Activated B cell treated with CpG ODN at 0.5 μM for 24 hours (primary cell): ENCODE measurements at places on chromosomes 7 and 10.
A peak's percentile ranks its signal among the peaks of the same experiment; 100 is the strongest.

- no peak for DNase-seq
Observed at GRCh38 chr7:87435546-87435945, 39.9 kb downstream of the ABCB4 start.

GRCh38 chr7:77537136-77537777 lies at the start of gene PTPN12:
TSS of gene PTPN12 (plus strand) at chr7:77537295. CDS start at chr7:77537547, 252 bp downstream.
- DNase-seq = peak; percentile 55

DNA sequence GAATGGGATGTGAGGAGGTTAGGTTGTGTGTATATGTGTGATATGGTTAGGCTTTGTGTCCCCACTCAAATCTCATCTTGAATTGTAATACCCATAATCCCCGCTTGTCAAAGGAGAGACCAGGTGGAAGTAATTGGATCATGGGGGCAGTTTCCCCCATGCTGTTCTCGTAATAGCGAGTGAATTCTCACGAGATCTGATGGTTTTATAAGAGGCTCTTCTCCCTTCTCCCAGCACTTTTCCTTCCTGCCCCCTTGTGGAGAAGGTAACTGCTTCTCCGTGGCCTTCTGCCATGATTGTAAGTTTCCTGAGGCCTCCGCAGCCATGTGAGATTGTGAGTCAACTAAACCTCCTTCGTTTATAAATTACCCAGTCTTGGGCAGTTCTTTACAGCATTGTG lies 47.3 kb downstream of the NPVF start:
- DNase-seq = no peak

DNA sequence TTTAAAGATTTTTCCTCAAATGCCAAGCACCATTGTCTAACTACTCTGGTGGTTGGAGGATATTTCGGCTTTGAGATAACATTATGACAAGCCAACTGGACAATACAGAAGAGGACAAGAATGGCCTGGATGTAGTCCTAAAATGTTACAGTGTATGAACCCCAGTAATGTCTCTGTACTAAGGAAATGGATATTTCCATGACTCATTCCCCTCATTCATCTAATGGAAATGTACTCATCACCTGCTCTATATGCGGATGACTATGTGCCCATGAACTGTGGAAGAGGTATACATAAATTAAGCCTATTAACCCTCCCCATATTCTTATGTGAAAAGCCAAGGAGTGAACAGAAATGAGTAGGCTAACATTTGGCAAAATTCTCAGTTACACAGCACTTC lies 207.9 kb downstream of the CACNA2D1 start:
- DNase-seq = no peak

GRCh38 chr7:99290980-99291607 lies 18.5 kb downstream of the MYH16 start:
- DNase-seq = no peak

DNA sequence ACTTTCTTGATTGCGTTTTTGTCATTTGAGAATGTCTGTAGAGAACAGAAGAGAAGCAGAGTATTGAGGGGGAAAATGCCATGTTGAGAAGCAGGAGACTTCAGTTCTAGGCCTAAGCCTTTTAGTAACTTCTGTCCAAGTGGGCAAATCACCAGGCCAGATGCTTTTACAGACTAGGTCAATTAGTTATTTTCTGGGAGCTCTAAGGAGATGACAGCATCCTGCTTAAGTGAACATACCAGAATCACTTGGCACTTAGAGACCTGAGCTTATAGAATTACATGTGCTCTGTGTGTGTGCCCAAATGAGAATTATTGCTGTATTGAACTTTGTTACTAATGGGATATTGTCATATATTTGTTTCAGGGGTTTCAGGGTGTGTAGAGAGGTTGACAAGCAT lies 24.0 kb downstream of the AGK start:
- no peak for DNase-seq

- peak; percentile 25 for DNase-seq
Observed at GRCh38 chr10:32332299-32332750, 14.6 kb downstream of the EPC1 start.

DNA sequence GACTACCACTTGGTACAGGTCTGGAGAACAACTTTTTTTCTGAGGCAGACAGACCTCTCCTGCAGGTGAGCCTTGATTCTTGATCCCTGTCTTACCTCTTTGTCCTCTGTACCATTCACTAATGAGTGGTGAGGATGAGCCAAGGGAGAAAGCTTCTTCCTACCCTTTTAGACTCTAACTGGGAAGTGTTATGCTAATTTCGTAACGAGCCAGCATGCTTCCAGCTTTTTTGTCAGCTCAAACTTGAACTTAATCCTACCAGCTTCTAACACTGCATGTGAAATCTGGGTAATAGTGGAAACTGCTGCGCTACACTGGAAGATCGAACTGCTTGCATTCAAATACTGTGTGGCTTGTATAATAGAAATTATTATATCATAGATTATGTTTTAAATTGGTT lies 87.0 kb downstream of the NEUROD6 start:
- no peak for DNase-seq

DNA sequence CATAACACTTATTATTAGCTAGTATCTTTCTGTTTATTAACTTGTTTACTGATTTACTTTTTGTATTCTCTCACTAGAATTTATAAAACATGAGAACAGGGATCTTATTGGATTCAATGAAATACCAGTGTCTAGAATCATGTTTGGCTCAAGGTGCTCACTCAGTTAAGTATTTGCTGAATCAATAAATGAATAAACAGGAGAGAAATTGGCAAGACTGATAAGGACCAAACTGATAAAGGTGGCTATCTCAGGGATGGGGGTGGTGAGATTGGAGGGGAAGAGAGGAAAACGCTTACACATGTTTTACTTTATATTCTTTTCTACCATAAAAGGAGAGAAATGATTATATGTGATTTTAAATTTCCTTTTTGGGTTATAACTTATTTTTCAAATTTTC lies 43.3 kb upstream of the CCDC6 start:
- no peak for DNase-seq

GRCh38 chr10:30114881-30115625 lies 55.7 kb upstream of the JCAD start:
- DNase-seq = no peak

- no peak for DNase-seq
Observed at GRCh38 chr7:29965030-29965429, 24.6 kb downstream of the SCRN1 start.

DNA sequence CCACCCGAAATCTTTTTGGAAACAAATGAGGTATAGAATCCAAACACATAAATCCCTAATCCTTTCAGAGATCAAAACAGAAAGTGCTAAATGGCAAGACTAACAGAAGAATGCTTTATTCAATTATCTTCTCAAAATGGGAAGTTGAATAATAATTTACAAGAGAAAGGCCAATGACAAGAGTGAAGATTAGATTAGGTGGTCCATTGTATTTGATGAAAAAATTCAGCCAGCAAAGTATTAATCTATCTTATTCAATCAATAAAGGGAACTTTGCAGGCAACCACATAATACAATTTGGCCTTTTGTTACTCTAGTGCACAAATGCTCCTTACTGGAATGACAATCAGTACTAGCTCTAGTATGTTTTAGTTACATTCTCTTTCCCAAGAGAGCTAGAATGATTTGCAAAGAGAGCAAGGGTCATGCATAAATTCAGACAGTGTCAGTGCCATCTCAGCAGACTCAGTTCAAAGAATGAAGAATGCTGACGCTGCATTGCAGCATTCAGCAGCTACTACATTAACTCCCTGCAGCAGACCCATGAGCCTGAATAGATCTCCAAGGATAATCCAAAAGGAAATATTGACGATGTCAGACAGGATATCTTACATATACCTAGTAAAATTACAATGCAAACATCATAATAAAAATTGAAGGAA lies 131.8 kb downstream of the ANK3 start:
- no peak for DNase-seq

DNA sequence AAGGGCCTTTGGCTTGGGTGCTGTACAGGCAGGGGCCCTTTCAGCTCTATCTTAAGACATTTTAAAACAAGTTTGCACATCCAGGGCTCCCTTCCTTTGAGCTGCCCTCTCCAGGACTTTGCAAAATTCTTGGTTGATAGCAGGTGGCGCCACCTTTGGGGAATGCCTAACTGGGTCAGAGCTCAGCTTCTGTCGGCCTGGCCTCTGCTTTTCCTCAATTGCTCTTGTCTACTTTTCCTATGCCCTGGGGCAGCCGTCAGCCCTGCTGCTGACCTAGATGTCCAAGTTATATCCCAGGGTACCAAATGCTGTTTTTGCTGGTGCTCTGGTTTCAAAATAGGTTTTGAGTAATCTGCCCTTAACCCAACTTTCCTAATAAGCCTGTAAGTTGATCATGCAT lies 65.8 kb downstream of the APBB1IP start:
- DNase-seq = no peak

DNA sequence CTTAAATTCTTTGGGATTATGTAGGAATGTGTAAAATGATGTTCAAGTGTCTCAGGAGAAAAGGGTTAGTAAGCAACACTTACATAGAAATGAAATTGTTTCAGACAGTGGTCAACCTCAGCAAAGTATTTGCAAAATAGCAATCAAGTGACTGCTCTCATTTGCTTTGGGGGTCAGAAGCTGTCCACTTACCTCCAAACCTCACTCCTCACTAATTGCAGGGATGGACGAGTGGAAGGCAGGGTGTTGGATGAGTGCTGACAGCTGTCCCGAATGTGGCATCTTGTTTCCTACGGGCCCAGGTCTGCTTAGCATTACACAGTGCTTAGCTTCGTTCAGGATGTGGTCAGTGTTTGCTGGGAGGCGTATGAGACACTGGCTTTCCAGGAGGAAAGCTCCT lies 437.0 kb downstream of the SUGCT start:
- DNase-seq = no peak

DNA sequence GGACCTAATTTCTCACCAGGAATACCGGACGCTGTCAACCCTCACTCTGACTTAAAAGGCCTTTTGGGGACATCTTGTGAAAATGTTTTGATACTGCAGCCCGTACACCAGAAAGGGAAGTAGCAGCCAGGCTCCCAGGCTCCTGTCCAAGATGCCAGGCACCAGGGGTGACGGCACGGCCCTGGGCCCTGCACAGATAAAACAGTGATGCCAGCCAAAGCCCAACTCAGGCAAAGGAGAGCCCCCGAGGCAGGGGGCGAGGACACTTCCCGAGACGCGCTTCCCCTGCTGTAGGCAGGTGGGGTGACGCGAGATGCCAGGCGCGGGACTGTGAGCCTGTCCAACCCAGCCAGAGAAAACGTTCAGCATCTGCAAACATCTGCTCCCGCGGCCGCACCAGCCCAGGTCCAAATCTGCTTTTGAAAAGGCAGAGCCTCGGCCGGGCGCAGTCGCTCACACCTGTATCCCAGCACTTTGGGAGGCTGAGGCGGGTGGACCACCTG lies 15.7 kb downstream of the ZFAND2A start:
- DNase-seq = no peak

DNA sequence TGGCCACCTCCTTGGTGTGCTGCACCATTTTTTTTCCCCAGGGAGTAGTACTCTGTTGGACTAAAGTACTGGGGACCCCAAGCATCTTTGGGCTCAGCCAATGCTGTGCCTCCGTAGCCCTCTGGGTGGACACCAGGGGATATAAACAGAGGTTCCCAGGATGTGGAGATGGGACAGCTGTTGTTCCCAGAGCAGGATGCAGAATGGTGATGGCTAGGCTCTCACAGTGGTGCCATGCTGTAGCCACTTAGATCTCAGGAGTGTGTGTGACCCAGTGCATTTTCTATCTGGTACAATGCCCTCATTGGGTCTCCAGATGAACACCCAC lies 50.9 kb upstream of the SCIN start:
- DNase-seq = no peak

- DNase-seq = no peak
Observed at GRCh38 chr10:110006358-110007160, 1.2 kb upstream of the ADD3 start.

DNA sequence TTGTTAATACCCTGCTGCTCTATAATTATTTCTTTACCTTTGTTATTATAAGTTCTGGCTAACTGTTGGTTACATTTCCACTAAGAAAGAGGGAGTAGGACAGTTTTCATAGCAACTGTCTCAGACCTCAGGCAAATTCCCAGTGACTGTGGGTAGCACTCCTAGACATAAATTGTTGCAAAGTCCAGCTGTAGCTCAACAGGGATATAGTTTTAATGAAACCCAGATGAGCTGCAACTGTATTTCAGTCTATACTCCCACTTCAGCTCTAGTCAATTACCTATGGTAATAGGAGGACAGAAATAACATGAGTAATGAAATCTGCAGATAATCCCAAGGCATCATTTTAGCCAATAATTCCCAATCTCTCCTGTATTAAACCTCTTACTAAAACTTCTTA lies 103.0 kb upstream of the SEMA3A start:
- no peak for DNase-seq

- no peak for DNase-seq
Observed at GRCh38 chr10:20648263-20648874, 248.7 kb downstream of the NEBL start.

GRCh38 chr7:150936018-150936417 lies 42.1 kb downstream of the KCNH2 start:
- no peak for DNase-seq

DNA sequence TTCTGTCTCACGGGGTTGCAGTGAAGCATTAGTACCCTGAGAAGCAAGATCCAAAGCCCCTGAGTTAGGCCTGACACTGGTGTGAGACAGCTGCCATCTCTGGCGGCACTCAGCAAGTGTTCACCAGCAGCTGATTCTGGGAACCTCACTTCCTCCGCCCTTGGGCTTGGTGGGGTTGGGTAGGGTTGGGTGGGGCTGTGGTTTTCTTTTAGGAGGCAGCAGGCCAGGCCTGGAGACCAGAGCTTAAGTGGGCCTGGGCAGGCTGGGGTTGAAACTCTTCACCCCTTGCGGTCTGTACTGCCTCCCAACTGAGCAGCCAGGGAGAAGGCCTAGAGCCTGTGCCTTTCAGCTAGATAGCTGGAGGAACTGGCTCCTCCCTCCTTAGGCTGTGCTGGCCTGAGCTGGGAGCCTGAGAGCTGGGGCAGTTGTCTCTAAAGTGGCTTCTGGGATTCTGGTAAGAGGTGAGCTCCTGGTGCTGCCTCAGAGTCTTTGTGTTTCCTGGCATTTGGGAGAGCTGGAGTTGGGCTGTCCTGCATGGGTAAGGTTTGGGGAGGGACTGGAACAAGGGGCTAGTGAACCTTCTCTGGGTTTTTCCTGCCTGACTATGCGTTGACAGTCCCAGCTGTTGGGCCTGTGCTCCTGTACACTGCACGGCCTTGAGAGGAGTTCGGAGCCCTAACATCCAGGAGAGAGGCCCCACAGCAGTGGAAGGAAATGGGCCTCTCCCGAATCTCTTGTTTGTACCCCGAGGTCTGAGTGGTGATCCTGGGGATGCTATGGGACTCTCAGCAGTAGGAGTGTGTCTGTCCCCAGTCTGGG lies 5.1 kb downstream of the TSPAN14 start:
- DNase-seq = peak; percentile 27

GRCh38 chr7:91325726-91326125 lies 61.5 kb downstream of the FZD1 start:
- no peak for DNase-seq
